ENCODE measurements at places on chromosomes 4 and X. TPM values are rescaled to one million over a fixed set of nuclear protein-coding genes. Genes with fewer than 3 reads are reported as not detected.

SLC6A8 gene
- total RNA-seq, result 22.0 TPM

DNA sequence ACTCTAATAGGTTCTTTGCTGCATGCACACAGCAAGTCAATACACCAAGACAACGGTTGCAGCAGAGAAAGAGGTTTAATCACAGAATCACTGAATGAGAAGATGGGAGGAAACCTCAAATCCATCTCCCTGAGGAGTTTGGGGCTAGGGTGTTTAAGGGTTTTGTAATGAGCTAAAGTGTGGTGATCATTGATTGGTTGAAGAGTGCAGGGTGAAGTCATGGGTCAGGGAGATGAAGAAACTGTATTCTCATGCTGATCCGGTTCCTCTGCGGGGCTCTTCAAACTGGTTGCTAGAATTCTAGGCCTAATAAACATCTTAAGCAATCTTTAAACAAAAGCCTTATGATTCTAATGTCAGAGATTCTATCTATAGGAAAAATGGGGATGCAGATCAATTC is 432.5 kb upstream of the FAM47C start:
- DNase-seq, result no peak

DNA sequence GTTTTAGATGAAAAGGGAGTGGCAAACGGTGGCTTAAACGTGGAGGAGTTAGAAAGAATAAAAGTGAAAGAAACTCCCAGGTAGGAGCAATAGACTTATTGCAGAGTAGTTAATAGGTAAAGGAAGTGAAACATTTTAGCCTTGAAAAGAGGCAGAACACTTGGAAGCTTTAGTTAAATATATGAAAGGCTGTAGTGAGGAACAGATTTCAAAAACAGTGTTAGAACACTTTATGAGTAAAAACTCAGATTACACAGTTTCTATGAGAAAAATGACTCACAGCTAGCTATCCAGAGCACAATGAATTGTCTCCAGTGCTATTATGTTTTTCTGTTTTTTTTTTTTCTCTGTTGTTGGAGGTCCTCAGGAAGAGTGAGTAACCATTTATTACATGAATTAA is 45.8 kb downstream of the TACR3 start:
- DNase-seq, result no peak

DNA sequence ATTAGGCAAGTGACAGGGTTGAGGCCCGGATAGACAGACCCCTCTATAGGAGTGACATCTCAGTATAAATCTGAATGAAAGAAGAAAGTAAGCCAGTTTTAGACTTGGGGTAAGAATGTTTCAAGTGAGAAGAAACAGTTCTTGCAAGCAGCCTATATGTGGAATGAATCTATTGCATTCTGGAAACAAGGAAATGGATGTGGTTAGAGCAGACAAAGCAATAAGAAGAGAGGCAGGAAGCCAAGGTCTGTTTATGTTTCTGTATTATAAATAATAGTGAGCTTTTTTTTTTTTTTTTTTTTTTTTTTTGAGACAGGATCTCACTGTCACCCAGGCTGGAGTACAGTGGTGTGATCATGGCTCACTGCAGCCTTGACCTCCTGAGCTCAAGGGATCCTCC is 255.8 kb downstream of the UNC5C start:
- DNase-seq, result no peak

- no peak for DNase-seq
Measured at GRCh38 chrX:87732133-87732532, 214.5 kb downstream of the KLHL4 start.

VCX3B gene
- total RNA-seq, result not detected

MAGEB17 gene
- total RNA-seq, result not detected

LRIT3 gene
- total RNA-seq, result 0.10 TPM

DNA sequence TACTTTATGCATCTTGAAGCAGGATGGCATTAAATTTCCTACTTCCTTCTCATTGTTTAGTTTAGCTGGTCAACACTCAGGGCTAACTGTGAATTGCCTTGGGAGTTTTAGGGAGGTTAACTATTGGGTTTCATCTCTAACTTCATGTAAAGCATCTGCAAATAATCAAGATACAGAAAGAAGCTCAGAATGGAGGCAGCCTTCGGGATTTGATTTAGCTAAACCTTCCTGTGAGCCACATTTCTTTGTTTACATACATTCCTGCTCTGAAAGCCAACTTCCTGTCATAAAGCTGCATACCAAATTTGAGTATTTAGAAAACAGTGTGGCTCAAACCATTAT is 131.7 kb upstream of the PCDH18 start:
- peak; percentile 94 for DNase-seq

MUC7 gene
- total RNA-seq, result not detected

DAPP1 gene
- 27.6 TPM for total RNA-seq

GRCh38 chr4:20348411-20348810 is 96.7 kb downstream of the SLIT2 start:
- DNase-seq, result no peak

- peak; percentile 82 for DNase-seq
Measured at GRCh38 chr4:139171876-139172691, 4.9 kb downstream of the ELF2 start.

DNA sequence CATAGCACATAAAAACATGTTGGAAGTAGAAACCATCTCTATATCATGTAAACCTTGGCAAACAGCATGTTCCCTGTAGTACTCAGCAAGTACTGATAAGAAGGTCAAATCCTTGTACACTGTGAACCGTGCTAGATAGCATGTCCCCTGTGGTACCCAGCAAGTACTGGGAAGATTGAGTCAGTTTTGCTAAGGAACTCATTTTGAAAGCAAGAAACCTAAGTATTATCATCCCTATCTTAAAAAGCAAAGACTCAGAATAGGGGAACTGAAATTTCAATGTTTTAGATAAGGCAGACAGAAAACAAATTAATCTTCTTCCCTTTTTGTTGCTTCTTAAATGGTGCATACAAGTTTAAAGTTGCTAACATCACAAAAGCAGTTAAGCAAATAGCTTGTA is 180.2 kb downstream of the RBM46 start:
- DNase-seq, result no peak

DNA sequence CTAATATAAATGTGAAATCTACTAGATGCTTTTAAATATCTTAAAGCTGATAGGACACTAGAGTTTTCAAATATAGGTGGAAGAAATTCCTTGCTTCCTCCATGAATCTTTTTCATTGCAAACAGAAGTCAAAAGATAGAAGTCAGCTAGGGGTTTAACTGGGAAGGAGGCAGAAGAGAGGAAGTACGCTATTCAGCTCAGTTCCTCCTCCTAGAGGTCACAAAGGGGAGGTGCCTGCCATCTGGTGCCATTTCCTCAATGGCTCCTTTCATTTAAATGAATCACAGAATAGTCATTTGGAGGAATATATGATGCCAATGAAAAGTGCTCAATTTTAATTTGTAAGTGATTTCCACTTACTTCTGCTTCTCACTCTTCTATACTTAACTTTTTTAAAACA is 8.5 kb downstream of the COL25A1 start:
- DNase-seq, result no peak

ERCC6L gene
- 1.8 TPM for total RNA-seq

GRCh38 chr4:177292171-177292570 is 17.5 kb upstream of the NEIL3 start:
- no peak for DNase-seq

GRCh38 chrX:2145692-2146367 is 354.9 kb downstream of the DHRSX start:
- peak; percentile 85 for DNase-seq

ZRSR2 gene
- 6.3 TPM for total RNA-seq

FOXR2 gene
- not detected for total RNA-seq

AFM gene
- total RNA-seq, result not detected

DNA sequence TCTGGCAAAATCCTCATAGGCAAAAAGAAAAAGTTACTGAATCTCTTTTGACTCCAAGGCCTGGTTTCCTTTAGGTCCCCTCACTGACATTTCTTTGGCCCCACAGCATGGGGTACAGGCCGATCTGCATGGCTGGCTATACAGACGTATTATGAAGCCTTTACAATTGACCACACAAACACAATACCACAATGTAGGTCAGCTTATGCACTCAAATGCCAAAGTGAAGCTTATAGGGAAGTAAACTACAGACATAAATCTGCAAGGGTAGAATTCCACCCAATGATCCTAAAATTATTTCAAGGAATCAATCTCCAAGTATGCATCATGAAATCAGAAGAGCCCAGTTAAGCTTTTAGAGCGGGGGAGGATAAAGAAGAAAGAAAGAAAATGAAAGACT is 20.7 kb downstream of the STX18 start:
- no peak for DNase-seq

CPLX1 gene
- 0.30 TPM for total RNA-seq

DNA sequence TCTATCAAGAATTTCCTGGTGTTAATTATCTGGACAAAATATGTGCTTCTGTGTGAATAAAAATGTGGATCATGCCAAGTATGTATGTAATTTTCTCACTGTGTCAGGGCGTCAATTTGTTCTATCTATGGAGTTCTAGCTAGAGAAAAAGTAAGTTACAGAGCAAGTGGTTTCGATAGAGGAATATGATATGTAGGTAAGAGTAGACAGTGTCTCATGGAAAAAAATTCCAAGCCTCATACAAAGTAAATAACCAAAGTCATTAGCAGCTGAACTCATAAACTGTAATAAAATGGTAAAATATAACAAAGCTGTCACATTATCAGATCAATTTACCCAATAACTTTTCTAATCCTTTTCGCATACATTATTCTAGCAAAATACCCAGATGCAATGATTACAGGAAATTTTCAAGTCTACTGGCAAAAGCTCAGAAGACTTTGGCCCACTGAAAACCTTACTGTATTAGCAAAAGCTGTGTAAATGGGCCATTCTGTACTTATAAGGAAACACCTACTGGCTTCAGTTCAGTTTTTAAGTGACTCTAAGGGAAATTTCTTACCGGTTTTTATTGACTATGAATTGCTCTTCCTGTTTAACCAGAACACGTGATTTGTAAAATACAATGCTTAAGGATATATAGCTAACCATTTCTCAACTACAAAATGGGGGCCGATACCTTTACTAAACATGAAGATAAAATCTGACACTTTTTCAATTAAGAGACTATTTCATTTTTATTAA is 121.0 kb upstream of the ARSJ start:
- DNase-seq, result no peak

DNA sequence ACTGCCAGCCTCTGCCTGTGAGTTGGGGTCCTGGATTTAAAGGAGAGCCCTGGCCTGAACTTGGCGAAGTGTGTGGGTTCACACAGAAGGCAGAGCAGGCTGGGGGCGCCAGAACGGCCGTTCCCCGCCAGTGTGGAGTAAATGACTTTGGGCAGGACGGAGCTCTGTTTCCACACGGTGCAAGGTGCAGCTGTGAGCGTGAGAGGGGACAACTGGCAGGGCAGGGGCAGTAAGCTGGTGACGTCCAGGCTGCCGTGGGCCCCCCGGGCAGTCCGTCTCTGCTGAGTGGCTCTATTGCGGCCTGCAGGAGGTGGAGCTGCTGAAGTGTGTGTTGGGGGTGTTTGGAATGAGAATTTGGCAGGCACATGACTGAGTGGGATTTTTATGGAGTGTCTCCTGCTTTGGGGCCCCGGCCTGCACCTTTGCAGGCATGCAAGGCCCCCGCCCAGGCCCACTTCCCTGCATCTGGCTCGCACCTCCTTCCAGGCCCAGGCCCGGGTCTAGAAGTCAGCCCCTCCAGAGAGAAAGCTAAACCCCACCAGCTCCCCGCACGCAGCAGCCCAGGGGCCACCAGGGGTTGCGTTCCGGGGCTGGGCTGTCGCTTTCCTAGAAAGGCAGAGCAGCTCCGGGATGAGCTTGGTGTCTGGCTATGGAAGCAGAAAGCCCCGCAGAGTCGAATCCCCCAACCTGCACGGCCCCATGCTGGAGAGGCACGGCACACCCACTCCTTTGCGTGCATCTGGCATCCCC is 62.2 kb upstream of the GRPEL1 start:
- DNase-seq, result no peak

Data from skin of body (tissue), 3 donors.